ENCODE measurements at places on chromosomes 12 and 14.

DNA sequence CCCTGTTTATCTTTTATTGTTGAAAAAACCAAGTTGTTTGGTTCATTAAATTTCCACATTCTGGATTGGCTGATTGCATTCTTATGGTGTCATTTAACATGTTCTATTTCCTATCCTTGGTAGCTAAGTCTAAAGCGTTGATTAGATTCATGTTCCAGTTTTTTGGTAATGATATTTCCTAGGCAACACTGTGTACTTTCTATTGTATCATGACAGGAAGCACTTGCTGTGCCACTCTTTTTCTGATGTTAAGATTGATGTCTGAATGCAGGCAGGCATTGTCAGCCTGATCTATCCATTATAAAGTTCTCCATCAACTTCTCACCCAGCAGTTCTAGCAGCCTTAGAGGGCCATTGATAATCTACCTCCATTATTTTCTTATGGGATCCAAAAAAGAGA is 91.1 kb upstream of the ARID2 start:
- DNase-seq: no peak

DNA sequence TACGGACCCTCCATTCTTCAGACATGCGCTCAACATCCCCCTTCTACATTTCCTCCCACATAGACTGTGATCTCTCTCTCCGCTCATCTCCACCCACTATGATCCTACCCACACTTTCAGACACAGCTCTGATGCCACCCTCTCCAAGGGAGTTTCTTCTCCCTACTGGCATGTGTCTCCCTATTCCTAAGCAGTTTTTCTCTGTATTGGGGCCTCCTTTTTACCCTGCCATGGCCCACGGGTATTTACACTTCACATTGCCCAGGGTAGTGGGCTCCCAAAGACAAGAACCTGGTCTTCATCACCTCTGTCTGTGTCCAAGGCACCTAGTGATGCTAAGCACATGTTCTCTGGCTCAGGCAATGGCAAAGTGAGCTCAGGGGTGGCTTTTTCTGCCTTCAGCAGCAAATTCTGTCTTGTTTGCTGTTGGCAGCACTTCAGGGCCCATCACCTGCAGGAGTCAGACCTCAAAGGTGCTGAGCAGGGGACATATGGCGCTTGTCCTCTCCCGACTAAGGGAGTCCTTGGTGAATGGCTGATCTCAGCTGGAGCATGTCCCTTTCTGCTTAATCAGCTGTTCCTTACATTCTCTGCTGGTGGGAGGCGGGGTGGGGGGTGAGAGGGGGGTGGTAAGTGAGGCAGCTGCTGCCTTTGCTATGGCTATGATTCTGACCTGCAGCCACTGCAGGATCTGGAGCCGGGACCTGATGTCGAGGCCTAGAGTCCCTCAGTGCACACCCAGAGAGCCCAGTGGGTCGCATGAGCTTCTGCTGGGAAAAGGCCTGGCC is 256.8 kb downstream of the PCNX1 start:
- DNase-seq: no peak

GRCh38 chr12:103680591-103681141 is 93.6 kb downstream of the STAB2 start:
- DNase-seq: no peak

DNA sequence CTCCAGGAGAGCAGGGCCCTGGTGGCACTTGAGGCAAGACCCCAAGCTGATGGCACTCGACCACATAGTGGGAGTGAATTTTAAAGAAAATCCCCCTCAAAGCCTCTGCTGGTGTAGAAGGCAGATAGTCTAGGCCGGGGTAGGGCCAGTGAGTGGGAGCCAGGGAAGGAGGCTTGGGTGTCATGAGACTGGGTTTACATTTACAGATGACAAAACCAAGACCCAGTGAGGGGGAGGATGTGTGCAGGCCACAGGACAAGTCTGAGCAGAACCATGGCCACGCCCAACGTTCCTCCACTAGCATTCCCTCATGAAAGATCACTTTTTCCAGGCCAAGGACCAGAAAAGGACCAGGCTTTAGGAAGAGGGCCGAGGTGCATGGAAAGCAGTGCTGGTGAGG is 42.0 kb downstream of the EVL start:
- DNase-seq: no peak

- DNase-seq: no peak
Observed at GRCh38 chr12:46572644-46573346, 200.2 kb upstream of the SLC38A2 start.

- no peak for DNase-seq
Observed at GRCh38 chr14:26410189-26410685, 187.6 kb downstream of the NOVA1 start.

GRCh38 chr12:92070054-92070863 is 75.4 kb downstream of the BTG1 start:
- DNase-seq: no peak
